ENCODE measurements at places on chromosomes 12 and 14.
A peak's percentile ranks its signal among the peaks of the same experiment; 100 is the strongest.

GRCh38 chr14:55373784-55374705 is 37.6 kb downstream of the ATG14 start:
- no peak for DNase-seq

GRCh38 chr12:52249511-52250047 is 16.5 kb downstream of the KRT7 start:
- DNase-seq, result no peak

GRCh38 chr12:49346659-49347310 is at the start of gene DNAJC22:
Gene DNAJC22 (plus strand): TSS chr12:49346888. CDS start chr12:49348873, 1,985 bp downstream.
- DNase-seq, result no peak

- no peak for DNase-seq
Observed at GRCh38 chr14:98946940-98947339, 325.1 kb downstream of the BCL11B start.

GRCh38 chr12:48966177-48966895 is 5.2 kb downstream of the WNT10B start:
- DNase-seq, result no peak

- no peak for DNase-seq
Observed at GRCh38 chr14:100027771-100028490, 37.3 kb upstream of the EVL start.

GRCh38 chr12:72295101-72295500 is 22.9 kb downstream of the TRHDE start:
- DNase-seq, result no peak

DNA sequence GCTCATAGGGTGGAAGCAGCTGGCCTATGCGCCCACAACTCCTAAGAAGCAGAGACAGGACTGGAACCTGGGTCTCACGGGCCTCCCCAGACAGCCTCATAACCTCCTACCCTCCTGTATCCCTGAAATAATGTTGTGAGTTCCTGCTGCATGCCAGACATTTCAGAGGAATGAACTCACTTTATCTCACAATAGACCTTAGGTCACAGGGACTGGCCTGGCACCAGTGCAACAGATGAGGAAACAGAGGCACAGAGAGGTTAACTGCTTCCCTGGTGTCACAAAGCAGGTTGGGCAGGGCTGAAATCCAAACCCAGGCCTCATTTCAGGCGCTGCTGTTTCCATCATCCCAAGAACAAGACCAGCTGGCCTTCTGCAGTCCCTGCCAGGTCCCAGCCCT is 5.3 kb downstream of the PHETA1 start:
- DNase-seq, result no peak

DNA sequence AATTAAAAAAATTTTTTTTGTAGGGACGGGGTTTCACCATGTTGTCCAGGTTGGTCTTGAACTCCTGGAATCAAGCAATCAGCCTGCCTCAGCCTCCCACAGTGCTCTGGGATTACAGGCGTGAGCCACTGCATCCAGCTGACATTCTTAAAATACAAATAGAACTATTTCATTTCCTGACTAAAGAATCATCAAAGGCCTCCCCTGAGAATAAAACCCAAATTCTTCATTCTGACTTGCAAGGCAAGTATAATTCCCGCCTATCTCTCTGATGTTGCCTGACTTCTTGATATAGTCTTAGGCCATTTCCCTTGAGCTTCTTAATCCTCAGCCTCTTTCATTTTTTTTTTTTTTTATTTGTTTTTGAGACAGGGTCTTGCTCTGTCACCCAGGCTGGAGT is 4.4 kb upstream of the BICD1 start:
- no peak for DNase-seq

GRCh38 chr14:25381498-25381897 is 331.6 kb upstream of the STXBP6 start:
- DNase-seq, result no peak

DNA sequence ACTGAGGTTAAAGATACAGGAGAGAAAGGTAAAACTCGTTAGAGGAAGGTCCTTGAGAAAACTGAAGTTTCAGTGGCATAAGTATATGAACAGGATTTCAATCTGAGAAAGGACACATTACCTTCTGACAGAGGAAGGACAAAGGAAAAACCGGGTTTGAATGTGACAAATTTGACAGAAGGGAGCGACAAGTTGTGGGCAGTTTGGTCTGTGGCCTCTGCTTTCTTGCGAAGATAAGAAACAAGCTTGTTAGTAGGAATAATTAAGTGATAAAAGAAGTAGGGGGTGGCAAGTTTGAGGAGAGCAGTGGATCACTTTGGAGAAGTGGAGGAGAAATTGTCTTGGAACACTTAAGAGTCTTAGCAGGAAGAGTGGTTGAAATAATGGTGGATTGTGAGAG is 5.1 kb downstream of the MON2 start:
- DNase-seq, result no peak

DNA sequence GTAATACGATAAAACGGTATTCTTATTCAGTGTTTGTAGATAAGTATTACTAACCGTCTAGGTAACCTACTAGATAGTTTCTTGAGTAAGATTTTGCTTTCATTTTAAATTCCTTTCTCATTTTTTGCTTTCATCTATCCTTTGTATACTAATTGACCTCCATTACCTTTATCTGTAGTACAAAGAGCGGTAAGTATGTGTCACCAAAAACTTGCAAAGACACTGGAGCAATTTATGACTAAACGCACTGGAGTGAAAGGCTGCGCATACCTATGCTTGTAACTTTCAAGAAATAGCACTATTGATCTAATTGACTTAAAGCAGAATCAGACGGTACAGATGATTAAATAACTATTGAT is 1.7 kb downstream of the ARHGAP5 start:
- no peak for DNase-seq

DNA sequence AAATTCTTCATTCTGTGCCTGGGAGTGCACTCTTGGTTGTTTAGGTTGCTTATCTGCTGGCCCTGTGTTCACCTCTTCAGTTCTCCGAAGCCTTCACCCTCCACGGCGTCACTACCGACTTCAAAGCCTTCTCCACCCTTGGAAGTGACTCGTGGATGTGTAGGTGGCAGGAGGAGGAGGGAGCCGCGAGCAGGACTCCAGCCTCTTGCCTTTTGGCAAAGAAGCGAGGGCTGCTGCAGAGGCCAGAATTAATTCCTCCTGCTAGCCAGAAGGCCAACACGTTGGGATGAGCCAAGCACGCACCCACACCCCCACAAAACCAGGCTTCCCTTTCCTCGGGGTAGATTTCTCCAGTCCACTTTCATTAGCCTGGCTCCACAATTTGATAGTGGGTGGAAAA is 86.5 kb downstream of the TBX5 start:
- DNase-seq, result no peak

DNA sequence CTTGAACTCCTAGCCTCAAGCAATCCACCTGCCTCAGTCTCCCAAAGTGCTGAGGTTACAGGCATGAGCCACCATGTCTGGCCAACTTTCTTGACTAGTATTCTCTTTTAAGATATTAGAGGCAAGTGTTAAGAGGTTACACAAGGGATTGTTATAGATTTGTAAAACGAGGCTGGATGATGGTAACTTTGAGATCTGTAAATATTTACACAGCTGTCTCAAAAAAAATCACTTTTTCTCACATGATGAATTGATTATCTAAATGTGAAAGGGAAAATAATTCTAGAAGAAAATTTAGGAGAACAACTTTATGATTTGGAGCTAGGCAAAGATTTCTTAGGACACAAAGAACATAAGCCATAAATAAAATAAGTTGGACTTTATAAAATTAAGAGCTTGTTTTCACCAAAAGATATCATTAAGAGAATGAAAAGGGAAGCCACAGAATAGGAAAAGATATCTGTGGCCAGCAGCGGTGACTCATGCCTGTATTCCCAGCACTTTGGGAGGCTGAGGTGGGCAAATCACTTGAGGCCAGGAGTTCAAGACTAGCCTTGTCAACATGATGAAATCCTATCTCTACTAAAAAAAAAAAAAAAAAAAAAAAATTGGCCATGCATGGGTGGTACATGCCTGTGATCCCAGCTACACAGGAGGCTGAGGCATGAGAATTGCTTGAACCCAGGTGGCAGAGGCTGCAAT is 77.4 kb downstream of the BBS10 start:
- no peak for DNase-seq

DNA sequence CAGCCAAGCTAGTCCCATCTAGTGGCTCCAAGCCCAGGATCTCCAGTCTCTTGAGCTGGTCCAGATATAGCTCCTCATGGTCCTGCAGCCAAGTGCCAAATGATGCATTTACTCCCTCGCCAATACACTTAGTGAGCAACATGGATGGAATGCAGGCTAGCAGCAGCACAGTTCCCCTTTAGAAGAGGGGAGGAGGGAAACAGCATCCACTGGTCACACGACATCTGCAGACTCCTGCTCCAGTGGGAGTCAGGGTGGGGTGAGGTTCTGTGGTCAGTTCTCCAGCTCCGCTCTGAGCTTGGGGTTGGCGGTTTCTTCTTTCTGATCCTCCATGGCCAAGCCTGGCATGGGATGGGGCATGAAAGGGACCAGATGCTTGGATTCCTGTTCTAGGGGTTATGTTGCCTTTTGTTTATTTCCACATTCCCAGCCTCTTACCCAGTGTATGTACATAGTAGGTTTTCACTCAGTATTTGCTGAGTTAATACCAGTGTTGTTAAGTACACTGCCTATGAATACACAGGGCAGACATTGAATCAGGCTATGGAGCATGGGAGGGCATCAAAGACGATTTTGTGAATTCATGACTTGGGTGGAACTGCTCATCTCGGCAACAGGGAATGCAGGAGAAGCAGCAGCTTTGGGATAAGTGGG is 57.3 kb downstream of the GALNT16 start:
- no peak for DNase-seq

GRCh38 chr12:12327802-12328201 is 22.2 kb downstream of the MANSC1 start:
- peak; percentile 29 for DNase-seq

GRCh38 chr12:55017416-55017925 is 2.3 kb upstream of the NEUROD4 start:
- DNase-seq, result no peak

GRCh38 chr14:49786315-49786714 is 18.4 kb downstream of the KLHDC2 start:
- DNase-seq, result no peak

GRCh38 chr12:128690641-128691040 is 133.1 kb downstream of the SLC15A4 start:
- DNase-seq, result no peak

Data from GM18507 (cell line).